Naive B cell (primary cell): ENCODE measurements at places on chromosomes 3 and 15.

- H3K4me1 ChIP-seq: peaks cover 64% of the 10 kb centered on the region
- DNase-seq: no peak
- peak overlapping the region; percentile 93 for H3K4me3 ChIP-seq
Observed at GRCh38 chr3:197791892-197792647, 1.0 kb downstream of the LRCH3 start.

- peaks cover 3% of the 10 kb centered on the region for H3K27me3 ChIP-seq
- H3K36me3 ChIP-seq: no peaks in the 10 kb centered on the region
- H3K27ac ChIP-seq: no peak overlapping the region
- DNase-seq: no peak
Observed at GRCh38 chr15:69535101-69535638, 82.6 kb downstream of the RPLP1 start.

GRCh38 chr3:46759239-46760167 lies 41.8 kb upstream of the PRSS50 start:
- no peaks in the 10 kb centered on the region for H3K4me1 ChIP-seq
- H3K4me3 ChIP-seq: no peak overlapping the region
- peaks cover 23% of the 10 kb centered on the region for H3K36me3 ChIP-seq
- no peak overlapping the region for H3K27ac ChIP-seq
- DNase-seq: no peak

GRCh38 chr3:9142362-9142761 lies 107.1 kb downstream of the SRGAP3 start:
- no peak overlapping the region for H3K4me3 ChIP-seq
- peaks cover 41% of the 10 kb centered on the region for H3K27me3 ChIP-seq
- H3K36me3 ChIP-seq: peaks cover 13% of the 10 kb centered on the region
- no peaks in the 10 kb centered on the region for H3K4me1 ChIP-seq

DNA sequence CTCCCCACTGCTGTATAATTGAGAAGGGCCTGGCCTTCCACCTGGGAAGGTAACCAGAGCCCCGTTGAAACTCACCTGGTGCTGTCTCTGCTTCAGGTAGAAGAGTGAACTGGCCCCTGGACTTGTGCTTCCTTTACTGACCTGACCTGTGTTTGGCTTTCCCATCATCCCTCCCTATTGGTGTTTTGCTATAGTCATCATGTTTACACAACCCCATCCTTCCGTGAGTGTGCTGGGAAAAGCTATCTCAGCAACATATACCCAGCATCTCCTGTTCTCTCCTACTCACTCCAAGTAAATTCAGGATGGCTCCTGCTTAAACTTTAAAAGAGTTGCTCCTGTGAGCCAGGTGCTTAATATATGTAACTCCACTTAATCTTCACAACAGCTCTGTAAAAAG lies 77.2 kb upstream of the TSC22D2 start:
- H3K36me3 ChIP-seq: peaks cover 8% of the 10 kb centered on the region
- H3K4me1 ChIP-seq: no peaks in the 10 kb centered on the region
- no peak overlapping the region for H3K4me3 ChIP-seq
- no peak overlapping the region for H3K27ac ChIP-seq
- no peak for DNase-seq

- H3K27me3 ChIP-seq: peaks cover 19% of the 10 kb centered on the region
- H3K36me3 ChIP-seq: no peaks in the 10 kb centered on the region
- no peak overlapping the region for H3K27ac ChIP-seq
- H3K4me1 ChIP-seq: peaks cover 5% of the 10 kb centered on the region
- no peak for DNase-seq
- H3K4me3 ChIP-seq: no peak overlapping the region
Observed at GRCh38 chr3:58679974-58680666, 13.5 kb upstream of the FAM3D start.

GRCh38 chr3:105385819-105386508 lies 19.3 kb downstream of the ALCAM start:
- no peak overlapping the region for H3K4me3 ChIP-seq
- H3K36me3 ChIP-seq: peaks cover under 1% of the 10 kb centered on the region
- peaks cover 34% of the 10 kb centered on the region for H3K4me1 ChIP-seq
- H3K27me3 ChIP-seq: no peaks in the 10 kb centered on the region
- H3K27ac ChIP-seq: peak overlapping the region; percentile 88

DNA sequence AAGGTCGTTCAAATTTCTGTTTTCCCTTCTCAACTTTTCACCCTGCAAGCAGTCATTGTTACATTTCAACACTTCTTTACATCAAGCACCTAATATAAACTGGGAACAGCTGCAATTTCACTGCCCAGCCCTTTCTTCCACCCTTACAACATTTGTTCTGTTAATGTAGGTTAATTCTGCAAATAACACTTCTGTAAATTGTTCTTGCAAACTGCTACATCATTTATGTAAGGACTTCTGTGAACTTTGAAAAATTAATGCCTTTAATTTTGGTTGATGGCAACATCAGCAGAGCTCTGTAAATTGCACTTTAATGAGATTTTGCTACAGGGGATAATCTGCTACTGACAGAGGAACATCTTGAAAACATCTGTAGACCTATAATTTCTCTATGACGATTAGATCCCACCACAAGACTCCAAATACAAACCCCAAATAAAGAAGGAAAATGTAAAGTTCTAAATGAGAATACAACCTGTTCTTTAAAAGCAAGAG lies 93.5 kb downstream of the ZIC4 start:
- H3K4me3 ChIP-seq: no peak overlapping the region
- no peaks in the 10 kb centered on the region for H3K4me1 ChIP-seq
- H3K36me3 ChIP-seq: no peaks in the 10 kb centered on the region
- H3K27ac ChIP-seq: no peak overlapping the region

GRCh38 chr3:930866-931265 lies 162.0 kb upstream of the CNTN6 start:
- no peak for DNase-seq
- no peaks in the 10 kb centered on the region for H3K27me3 ChIP-seq
- no peaks in the 10 kb centered on the region for H3K36me3 ChIP-seq
- no peaks in the 10 kb centered on the region for H3K4me1 ChIP-seq
- H3K4me3 ChIP-seq: no peak overlapping the region

DNA sequence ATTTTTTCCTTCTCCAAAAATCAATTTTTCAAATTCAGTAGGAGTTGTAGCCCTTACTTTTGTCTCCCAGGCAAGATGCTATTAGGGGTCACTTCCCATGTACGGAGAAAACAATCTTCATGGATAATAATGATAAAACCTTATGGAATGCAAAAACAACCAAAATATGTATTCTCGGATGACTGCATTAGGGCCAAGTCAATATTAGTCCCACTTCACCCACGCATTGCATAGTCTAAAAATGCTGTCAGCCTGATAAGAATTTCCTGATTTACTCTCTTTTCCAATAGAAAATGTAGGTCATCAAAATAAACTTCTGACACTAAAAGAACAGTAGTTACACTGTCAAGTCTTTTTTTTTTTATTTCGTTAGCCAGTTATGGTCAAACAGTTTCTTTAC lies 2.7 kb downstream of the VGLL3 start:
- H3K36me3 ChIP-seq: peaks cover 4% of the 10 kb centered on the region
- no peak overlapping the region for H3K4me3 ChIP-seq
- no peaks in the 10 kb centered on the region for H3K4me1 ChIP-seq
- DNase-seq: no peak
- H3K27me3 ChIP-seq: peaks cover 23% of the 10 kb centered on the region
- H3K27ac ChIP-seq: no peak overlapping the region

- no peak overlapping the region for H3K27ac ChIP-seq
- no peaks in the 10 kb centered on the region for H3K27me3 ChIP-seq
- H3K36me3 ChIP-seq: peaks cover 27% of the 10 kb centered on the region
Observed at GRCh38 chr15:41465822-41466421, 27.8 kb upstream of the ITPKA start.

GRCh38 chr3:12343047-12343501 lies 54.2 kb downstream of the PPARG start:
- H3K4me1 ChIP-seq: no peaks in the 10 kb centered on the region
- peaks cover 22% of the 10 kb centered on the region for H3K27me3 ChIP-seq
- no peaks in the 10 kb centered on the region for H3K36me3 ChIP-seq
- no peak for DNase-seq
- no peak overlapping the region for H3K4me3 ChIP-seq

DNA sequence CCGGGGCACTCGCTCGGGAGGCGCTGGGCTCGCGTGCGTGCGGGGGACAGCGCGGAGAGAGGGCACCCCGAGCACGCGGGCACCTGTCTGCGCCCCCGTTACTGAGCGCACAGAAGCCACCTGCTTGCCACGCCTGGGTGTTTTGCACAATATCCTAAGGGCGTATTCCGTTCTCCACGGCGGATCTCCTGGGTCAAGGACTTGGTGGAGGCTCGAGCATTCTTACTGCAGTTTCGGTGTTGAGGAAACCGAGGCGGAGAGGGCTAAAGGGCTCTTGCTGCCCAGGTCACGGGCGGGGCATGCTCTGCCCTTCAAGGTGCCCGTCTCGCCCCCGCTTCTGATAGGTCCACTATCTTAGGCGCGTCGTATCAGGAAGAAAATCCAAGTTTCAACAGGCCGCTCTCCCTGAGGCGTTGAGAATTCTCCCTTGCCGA lies 526 bp downstream of the GPD1L start:
- peak overlapping the region; percentile 56 for H3K27ac ChIP-seq
- DNase-seq: no peak
- H3K4me3 ChIP-seq: peak overlapping the region; percentile 90
- peaks cover 13% of the 10 kb centered on the region for H3K4me1 ChIP-seq
- H3K36me3 ChIP-seq: peaks cover 13% of the 10 kb centered on the region
- H3K27me3 ChIP-seq: no peaks in the 10 kb centered on the region

GRCh38 chr3:110755345-110755744 lies 316.3 kb upstream of the NECTIN3 start:
- H3K27ac ChIP-seq: no peak overlapping the region
- H3K4me1 ChIP-seq: no peaks in the 10 kb centered on the region
- no peak overlapping the region for H3K4me3 ChIP-seq
- H3K36me3 ChIP-seq: no peaks in the 10 kb centered on the region

DNA sequence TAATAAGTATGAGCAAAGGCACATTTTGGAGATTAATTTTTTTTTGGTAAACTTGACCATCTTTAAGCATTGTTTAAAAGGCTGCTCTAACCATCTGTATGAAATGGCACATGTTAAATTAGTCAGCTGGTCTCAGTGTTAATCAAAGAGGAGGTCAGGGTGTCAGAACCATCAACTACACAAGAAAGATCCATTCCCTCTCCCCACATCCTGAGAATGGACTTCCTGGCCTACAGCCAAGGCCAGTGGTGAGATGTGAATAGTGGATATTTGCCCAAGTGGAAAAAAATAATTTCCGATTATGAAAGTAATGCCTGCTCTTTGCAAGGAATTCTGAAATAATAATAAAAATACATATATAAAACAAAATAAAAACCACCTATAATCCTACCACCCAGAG lies 641.7 kb downstream of the NR2F2 start:
- no peaks in the 10 kb centered on the region for H3K27me3 ChIP-seq
- DNase-seq: no peak
- H3K27ac ChIP-seq: no peak overlapping the region
- H3K36me3 ChIP-seq: no peaks in the 10 kb centered on the region
- H3K4me1 ChIP-seq: no peaks in the 10 kb centered on the region
- H3K4me3 ChIP-seq: no peak overlapping the region

GRCh38 chr15:89149501-89150101 lies 61.3 kb downstream of the ABHD2 start:
- DNase-seq: no peak
- no peak overlapping the region for H3K4me3 ChIP-seq
- H3K36me3 ChIP-seq: no peaks in the 10 kb centered on the region
- no peak overlapping the region for H3K27ac ChIP-seq

DNA sequence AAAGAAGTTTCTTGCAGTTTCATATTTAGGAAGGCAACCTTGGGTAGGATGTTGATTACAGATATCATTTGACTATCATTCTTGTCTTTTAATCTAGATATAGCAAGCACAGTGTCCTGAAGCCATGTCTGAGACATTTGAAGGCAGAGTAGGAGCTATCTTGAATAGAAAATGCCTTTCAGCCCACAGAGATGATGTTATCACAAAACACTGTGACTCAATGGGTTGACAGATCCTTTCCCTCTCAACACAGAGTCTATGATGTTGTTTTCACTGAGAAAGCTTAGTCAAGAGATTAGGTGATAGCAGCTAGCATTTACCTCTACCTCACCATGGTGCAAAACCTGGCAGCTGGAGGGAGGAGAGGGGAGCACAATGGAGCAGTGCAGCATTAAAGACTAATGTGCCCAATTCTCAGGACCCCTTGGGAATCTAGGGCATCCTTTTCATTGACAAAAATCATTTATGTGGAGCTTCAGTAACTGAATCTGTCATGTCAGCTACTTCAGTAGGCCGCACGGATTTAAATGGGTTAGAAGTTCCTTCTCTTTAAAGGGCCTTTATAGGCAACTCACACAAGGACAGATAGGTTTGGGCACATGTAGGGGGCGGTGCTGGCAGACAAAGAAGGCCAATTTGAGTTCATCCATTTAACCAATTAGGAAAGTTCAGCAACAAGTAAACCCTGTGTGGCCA lies 121.8 kb downstream of the AGBL1 start:
- H3K4me3 ChIP-seq: no peak overlapping the region
- no peak overlapping the region for H3K27ac ChIP-seq
- DNase-seq: no peak
- H3K4me1 ChIP-seq: no peaks in the 10 kb centered on the region
- no peaks in the 10 kb centered on the region for H3K36me3 ChIP-seq
- H3K27me3 ChIP-seq: no peaks in the 10 kb centered on the region

DNA sequence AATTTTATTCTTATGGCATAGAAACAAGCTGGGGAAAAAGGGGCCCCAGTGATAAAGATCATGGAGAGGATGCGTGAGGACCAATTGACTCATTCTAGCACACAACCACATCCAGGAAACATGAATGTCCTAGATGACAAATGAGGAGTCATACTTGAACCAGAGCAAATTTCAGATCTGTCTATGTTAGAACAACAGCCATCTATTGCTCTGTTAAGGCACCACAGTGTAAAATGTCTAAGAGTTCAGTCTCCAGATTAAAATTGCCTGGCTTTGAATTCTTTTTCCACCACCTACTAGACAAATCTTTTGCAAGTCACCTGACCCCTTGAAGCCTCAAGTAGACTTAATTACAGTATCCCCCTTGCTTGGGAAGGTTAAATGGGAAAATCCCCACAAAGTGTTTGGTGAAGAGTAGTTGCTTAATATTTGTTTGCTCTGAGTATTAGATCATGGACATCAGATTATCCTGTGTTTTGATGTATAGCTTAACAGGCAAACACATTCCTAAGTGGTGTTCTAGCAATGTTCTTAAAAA lies 258.7 kb upstream of the TGFBR2 start:
- no peak overlapping the region for H3K4me3 ChIP-seq
- no peak for DNase-seq
- H3K27ac ChIP-seq: no peak overlapping the region
- H3K27me3 ChIP-seq: peaks cover 18% of the 10 kb centered on the region
- no peaks in the 10 kb centered on the region for H3K36me3 ChIP-seq

DNA sequence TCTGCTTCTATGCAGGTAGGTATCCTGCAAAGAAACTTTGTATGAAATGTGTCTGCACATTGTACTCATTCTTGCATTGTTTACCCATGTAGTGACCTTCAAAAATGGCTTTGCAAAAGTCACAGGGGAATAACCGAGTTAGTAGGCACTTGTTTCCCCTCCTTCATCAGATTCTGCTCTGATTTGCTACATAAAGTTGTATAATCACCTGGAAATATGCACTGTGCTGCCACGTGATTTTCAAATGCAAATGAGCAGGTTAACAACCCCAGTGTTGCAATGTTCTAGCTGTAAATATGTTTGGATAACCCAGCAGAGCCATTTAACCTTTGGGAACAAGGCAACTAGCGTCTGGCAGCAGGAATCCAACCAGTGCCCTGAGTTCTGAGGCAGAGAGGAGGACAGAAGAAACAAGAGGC lies at the start of gene KNG1:
TSS of gene KNG1 (plus strand) at position 321 of the 419 bp plus-strand sequence. CDS start 184 bp downstream, outside the sequence.
- no peaks in the 10 kb centered on the region for H3K36me3 ChIP-seq
- H3K4me3 ChIP-seq: peak within 1 kb of the TSS; percentile 69
- no peak for DNase-seq
- H3K4me1 ChIP-seq: peaks cover 3% of the 10 kb centered on the region
- no peak within 1 kb of the TSS for H3K27ac ChIP-seq

- no peaks in the 10 kb centered on the region for H3K27me3 ChIP-seq
- no peaks in the 10 kb centered on the region for H3K36me3 ChIP-seq
- no peak overlapping the region for H3K4me3 ChIP-seq
- no peak overlapping the region for H3K27ac ChIP-seq
- DNase-seq: no peak
Observed at GRCh38 chr15:40335938-40336743, 4.6 kb downstream of the CCDC9B start.
